ENCODE measurements at places on chromosomes 13 and 19.
A peak's percentile ranks its signal among the peaks of the same experiment; 100 is the strongest.

- DNase-seq: peak; percentile 28
Observed at GRCh38 chr19:35347171-35347929, at the start of gene FFAR1. Gene FFAR1 (plus strand): TSS chr19:35347902. CDS start chr19:35351552, 3,650 bp downstream.

DNA sequence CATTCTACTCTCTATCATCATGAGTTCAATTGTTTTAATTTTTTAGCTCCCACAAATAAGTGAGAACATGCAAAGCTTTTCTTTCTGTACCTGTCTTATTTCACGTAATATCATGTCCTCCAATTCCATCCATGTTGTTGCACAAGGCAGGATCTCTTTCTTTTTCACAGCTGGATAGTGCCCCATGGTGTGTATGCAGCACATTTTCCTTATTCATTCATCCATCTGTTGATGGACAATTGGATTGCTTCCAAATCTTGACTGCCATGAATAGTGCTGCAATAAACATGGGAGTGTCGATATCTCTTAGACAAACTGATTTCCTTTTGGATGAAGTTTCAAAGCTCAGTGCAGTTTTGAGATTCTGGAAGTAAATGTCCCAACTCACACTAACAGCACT lies 326.9 kb downstream of the FGF9 start:
- DNase-seq: no peak

DNA sequence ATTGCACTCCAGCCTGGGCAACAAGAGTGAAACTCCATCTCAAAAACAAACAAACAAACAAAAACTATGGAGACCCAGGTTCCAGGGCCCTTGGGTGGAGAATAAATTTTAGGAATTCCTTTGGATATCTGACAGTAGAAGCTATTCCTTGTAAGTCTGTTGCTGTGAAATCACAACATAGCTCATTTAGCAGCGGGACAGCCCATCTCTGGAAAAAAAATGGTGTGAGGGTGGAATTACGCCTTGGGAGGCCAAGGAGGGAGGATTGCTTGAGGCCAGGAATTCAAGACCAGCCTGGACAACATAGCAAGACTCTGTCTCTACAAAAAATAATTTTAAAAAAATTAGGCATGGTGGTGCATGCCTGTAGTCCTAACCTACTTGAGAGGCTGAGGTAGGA lies 15.7 kb downstream of the HMGB1 start:
- no peak for DNase-seq

DNA sequence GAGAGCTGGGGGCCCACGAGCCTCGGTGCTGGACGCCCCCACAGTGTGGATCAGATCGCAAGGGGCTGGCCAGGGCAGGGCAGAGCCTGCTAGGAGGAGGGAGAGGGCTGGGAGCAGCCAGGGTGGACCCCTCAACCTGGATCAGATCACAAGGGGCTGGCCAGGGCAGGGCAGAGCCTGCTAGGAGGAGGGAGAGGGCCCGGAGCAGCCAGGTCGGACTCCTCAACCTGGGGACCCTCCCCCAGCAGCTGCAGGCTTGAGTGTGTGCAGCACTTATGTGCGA lies 126.6 kb downstream of the KDM4B start:
- no peak for DNase-seq

DNA sequence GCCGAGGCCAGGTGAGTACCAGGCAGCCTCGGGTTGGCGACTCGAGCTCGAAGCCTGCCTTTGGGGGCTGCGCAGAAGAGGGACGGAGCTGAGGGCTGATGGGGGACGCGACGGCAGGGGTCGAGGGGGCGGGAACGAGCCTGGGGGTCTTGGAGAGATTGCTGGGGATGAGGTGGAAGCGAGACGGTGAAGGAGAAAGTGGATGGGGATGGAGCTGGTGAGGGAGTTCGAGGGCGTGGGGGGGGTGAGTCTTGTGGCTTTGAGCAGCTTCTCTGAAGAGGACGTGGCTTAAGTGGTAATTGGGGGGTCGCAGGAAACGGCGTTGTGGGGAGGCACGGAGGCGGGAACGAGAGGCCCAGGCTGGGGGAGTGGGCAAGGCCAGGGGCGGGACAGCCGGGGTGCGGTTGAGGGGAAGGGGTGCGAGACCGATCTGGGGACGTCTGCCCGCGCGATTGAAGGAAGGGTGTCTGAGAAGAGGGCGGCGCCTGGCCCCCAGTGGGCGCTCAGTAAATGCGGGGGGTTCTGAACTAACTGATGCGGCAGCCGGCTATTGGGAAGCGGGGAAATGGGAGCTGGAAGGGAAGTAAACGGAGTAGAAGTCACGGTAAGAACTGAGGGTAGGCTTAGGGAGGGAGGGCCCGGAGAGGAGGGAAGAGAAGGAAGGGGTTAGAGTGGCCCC lies 426 bp downstream of the MYO9B start:
- DNase-seq: peak; percentile 37
